ENCODE measurements at places on chromosomes 5 and 9.

- no peak overlapping the region for H3K27ac ChIP-seq
- no peaks in the 10 kb centered on the region for H3K4me1 ChIP-seq
- no peaks in the 10 kb centered on the region for H3K36me3 ChIP-seq
- no peak overlapping the region for H3K4me3 ChIP-seq
- DNase-seq: no peak
Measured at GRCh38 chr5:96649681-96650540, 12.3 kb upstream of the CAST start.

GRCh38 chr5:41747708-41748107 lies 122.5 kb downstream of the OXCT1 start:
- H3K36me3 ChIP-seq: peaks cover 33% of the 10 kb centered on the region
- H3K27me3 ChIP-seq: no peaks in the 10 kb centered on the region
- H3K27ac ChIP-seq: no peak overlapping the region
- H3K4me3 ChIP-seq: no peak overlapping the region
- H3K4me1 ChIP-seq: no peaks in the 10 kb centered on the region
- DNase-seq: no peak

DNA sequence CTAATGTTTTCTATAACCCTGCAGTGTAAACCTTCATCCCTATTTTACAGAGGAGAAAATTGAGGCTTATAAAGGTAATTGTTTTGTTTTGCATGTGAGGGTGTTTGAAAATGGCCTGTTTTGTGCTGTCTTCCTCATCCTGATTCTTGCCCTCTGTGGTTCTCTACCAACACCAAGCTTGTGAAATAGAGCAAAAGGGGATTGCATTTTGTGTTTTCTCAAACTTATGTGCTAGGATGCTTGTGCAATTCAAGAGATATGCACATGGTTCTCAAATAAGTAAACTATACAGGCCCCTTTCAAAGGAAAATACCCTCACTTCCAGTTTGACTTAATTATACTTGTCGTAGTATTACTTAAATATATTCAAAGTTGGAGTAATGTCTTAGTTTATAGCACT lies 17.2 kb downstream of the PAM start:
- no peak overlapping the region for H3K27ac ChIP-seq
- H3K36me3 ChIP-seq: no peaks in the 10 kb centered on the region
- no peak overlapping the region for H3K4me3 ChIP-seq
- DNase-seq: no peak
- H3K27me3 ChIP-seq: no peaks in the 10 kb centered on the region
- H3K4me1 ChIP-seq: peaks cover 7% of the 10 kb centered on the region

DNA sequence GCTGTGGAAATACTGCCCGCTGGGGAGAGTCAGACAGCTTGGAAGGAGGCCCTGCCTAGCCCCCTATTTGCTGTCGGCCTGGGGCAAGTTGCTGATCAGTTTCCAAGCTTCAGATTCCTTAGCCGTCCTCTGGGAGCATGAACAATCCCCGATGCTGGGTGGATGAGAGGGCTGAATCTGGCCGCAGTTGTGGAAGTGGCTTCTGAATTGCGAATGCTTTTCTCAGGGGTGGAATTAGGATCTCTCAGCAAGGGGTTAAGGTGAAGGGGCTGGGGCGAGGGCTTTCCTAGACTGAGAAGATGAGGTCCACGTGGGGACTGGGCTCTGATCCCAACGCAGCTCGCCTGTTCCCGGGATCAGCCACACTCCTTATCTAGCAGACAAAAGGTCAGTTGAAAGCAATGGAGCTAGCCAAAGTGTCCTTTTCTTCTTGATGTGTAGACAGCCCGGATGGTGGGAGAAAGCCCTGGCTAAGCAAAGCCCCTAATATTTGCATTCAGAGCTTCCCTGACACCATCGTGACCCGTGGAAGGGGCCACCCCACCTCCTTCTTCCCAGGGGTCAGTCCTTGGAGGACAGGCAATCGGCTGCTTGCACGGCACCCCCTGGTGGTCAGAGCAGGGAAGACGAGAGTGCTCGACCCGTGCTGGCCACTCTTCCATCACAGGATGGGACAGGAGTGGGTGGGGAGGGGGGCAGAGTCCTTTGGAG lies 54.9 kb downstream of the COL15A1 start:
- H3K36me3 ChIP-seq: no peaks in the 10 kb centered on the region
- H3K4me3 ChIP-seq: no peak overlapping the region
- no peaks in the 10 kb centered on the region for H3K27me3 ChIP-seq
- H3K27ac ChIP-seq: no peak overlapping the region
- DNase-seq: peak; percentile 40

- no peaks in the 10 kb centered on the region for H3K36me3 ChIP-seq
- H3K4me1 ChIP-seq: no peaks in the 10 kb centered on the region
- H3K27ac ChIP-seq: no peak overlapping the region
- no peak for DNase-seq
- H3K4me3 ChIP-seq: no peak overlapping the region
- H3K27me3 ChIP-seq: no peaks in the 10 kb centered on the region
Measured at GRCh38 chr5:30100148-30100713, 1093.3 kb upstream of the CDH6 start.

- peaks cover 14% of the 10 kb centered on the region for H3K27me3 ChIP-seq
- no peaks in the 10 kb centered on the region for H3K36me3 ChIP-seq
- H3K27ac ChIP-seq: no peak overlapping the region
Measured at GRCh38 chr9:91017245-91017644, 215.6 kb downstream of the SYK start.

GRCh38 chr5:164091836-164092235 lies 586.4 kb downstream of the MAT2B start:
- H3K36me3 ChIP-seq: no peaks in the 10 kb centered on the region
- no peak overlapping the region for H3K4me3 ChIP-seq
- H3K27me3 ChIP-seq: no peaks in the 10 kb centered on the region
- no peaks in the 10 kb centered on the region for H3K4me1 ChIP-seq
- no peak for DNase-seq

GRCh38 chr9:38057416-38058195 lies 11.4 kb downstream of the SHB start:
- H3K27ac ChIP-seq: no peak overlapping the region
- H3K4me1 ChIP-seq: no peaks in the 10 kb centered on the region
- no peaks in the 10 kb centered on the region for H3K27me3 ChIP-seq
- H3K4me3 ChIP-seq: no peak overlapping the region
- H3K36me3 ChIP-seq: no peaks in the 10 kb centered on the region

DNA sequence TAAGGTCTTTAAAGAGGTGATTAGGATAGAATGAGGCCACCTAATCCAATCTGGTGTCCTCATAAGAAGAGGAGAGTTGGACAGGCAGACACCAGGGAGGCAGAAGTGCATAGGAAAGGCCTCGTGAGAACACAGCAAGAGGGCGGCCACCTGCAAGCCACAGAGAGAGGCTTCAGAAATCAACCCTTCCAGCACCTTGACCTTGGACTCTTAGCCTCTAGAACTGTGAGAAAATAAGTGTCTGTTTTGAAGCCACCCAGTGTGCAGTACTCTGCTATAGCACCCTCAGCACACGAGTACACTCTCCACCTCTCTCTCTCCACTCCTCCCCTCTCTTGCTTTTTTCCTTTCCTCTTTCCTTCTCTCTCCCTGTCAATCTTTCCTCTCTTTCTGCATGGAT lies 26.8 kb downstream of the NIPAL4 start:
- peak overlapping the region; percentile 46 for H3K27ac ChIP-seq
- DNase-seq: no peak
- peaks cover 86% of the 10 kb centered on the region for H3K36me3 ChIP-seq
- peaks cover 29% of the 10 kb centered on the region for H3K4me1 ChIP-seq
- no peaks in the 10 kb centered on the region for H3K27me3 ChIP-seq
- H3K4me3 ChIP-seq: no peak overlapping the region

DNA sequence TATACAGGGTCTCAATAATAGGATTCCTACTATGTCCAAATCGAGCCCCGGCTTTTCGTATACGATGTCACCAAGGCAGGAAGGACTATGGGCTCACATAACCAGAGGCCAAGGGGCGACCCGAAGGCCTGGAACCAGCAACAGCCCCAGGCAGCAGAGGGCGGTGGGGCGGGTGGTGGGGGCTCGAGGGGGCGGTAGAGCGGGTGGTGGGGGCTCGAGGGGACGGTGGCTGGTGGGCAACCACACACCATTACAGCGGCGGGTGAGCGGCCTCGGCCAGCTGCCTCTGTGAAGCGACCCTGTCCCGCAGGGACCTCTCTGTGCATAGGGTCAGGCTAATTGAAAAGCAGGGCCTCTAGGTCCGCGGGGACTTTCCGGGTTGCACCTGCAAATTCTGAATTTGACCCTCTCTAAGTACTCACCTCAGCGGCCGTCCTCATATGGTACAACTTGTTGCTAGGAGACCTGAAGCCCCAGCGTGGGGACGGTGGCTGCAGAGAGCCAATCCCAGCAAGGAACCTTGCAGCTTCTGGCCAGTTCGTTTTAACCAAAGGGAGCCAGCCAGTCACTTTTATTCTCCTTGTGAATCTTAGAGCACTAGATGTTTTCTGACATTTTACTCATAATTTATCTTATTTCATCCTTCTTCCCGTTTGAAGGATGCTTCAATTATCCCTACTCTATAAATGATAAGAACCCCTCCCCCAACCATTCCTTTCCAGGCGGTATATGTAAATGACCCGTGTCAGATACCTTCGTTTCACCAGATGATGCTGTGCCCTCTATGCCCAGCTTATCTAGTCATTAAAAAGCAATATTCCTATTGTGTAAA lies at the start of gene NME5:
Gene NME5, minus strand, starts transcription at position 480 of the 832 bp plus-strand sequence. CDS start 648 bp downstream, outside the sequence.
- H3K27ac ChIP-seq: no peak within 1 kb of the TSS
- no peak for DNase-seq
- H3K36me3 ChIP-seq: no peaks in the 10 kb centered on the region

DNA sequence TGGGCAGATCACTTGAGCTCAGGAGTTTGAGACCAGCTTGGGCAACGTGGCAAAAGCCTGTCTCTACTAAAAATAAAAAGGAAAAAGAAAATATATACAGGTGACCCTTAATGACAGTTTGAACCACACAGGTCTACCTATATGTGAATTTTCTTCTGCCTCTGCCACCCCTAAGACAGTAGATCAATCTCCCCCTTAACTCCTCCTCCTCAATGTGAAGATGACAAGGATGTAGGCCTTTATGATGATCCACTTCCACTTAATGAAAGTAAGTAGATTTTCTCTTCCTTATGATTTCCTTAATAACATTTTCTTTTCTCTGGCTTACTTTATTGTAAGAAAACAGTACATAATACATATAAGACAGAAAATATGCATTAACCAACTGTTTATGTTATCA lies 3.4 kb downstream of the AKNA start:
- DNase-seq: no peak
- H3K4me1 ChIP-seq: peaks cover 85% of the 10 kb centered on the region
- no peaks in the 10 kb centered on the region for H3K27me3 ChIP-seq
- peak overlapping the region; percentile 99 for H3K4me3 ChIP-seq
- H3K27ac ChIP-seq: peak overlapping the region; percentile 97

DNA sequence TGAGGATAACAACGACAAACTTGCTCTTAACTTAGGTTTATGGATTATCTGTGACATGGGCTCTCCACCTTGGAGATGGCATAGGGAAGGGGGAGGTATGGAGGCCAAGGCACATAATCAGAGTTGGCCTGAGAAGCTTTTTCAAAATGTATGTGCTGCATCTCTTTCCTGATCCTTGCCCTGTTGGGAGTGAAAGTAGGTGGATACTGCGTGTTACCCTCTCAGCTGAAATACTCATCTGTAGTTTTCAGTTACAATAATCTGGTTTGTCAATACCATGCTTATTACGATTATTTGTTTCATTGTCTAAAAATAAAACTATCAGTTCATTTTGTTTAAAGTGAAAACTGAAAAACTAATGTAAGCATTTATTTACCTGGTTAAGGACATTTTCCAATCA lies 86.7 kb downstream of the SLC44A1 start:
- no peaks in the 10 kb centered on the region for H3K36me3 ChIP-seq
- no peak overlapping the region for H3K4me3 ChIP-seq
- no peak overlapping the region for H3K27ac ChIP-seq
- no peaks in the 10 kb centered on the region for H3K4me1 ChIP-seq

GRCh38 chr9:127200106-127200862 lies 64.3 kb upstream of the GARNL3 start:
- peaks cover 4% of the 10 kb centered on the region for H3K27me3 ChIP-seq
- peaks cover 17% of the 10 kb centered on the region for H3K4me1 ChIP-seq
- no peak for DNase-seq
- no peak overlapping the region for H3K4me3 ChIP-seq
- no peak overlapping the region for H3K27ac ChIP-seq

DNA sequence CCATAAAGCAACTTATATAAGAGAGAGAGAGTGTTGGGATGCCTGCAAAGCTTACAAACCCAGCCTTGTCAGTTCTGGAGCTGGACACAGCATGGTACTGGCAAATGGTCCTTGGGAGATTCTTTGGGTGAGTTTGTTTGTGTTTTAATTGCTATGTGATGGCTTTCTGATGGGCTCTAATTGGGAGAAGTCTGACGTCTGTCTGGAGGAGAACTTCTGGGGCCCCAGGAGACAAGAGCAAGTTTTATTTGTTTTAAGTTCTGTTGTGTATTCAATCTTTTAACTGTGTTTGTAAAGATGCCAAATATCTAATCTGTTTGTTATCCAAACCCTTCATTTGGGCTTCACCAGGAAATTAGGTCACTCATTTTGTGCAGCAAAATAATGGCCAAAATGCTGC lies 50.3 kb upstream of the AFAP1L1 start:
- no peak overlapping the region for H3K4me3 ChIP-seq
- H3K27ac ChIP-seq: no peak overlapping the region
- no peaks in the 10 kb centered on the region for H3K27me3 ChIP-seq
- no peak for DNase-seq
- no peaks in the 10 kb centered on the region for H3K4me1 ChIP-seq

GRCh38 chr5:75818661-75819060 lies 101.4 kb upstream of the POC5 start:
- H3K36me3 ChIP-seq: no peaks in the 10 kb centered on the region
- H3K27ac ChIP-seq: no peak overlapping the region
- no peaks in the 10 kb centered on the region for H3K27me3 ChIP-seq
- no peak for DNase-seq
- no peaks in the 10 kb centered on the region for H3K4me1 ChIP-seq
- no peak overlapping the region for H3K4me3 ChIP-seq

DNA sequence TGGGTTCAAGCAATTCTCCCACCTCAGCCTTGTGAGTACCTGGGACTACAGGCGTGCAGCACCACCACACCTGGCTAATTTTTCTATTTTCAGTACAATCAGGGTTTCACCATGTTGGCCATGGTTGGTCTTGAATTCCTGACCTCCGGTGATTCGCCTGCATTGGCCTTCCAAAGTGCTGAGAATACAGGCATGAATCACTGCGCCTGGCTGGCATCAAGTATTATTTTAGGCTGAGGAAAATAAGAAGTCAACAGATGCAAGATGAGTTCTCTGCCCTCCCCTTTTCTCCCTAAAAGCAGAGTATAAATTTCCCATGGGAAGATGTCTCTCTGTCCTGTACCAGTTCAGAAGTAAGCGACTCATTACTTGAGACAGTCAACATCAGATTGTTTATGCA lies 71.5 kb downstream of the ELAVL2 start:
- DNase-seq: no peak
- no peak overlapping the region for H3K4me3 ChIP-seq
- H3K27ac ChIP-seq: no peak overlapping the region
- no peaks in the 10 kb centered on the region for H3K27me3 ChIP-seq
- H3K4me1 ChIP-seq: no peaks in the 10 kb centered on the region

Measured in CD4-positive, alpha-beta T cell (primary cell).